ENCODE measurements at places on chromosomes 4 and X. TPM values are rescaled to one million over a fixed set of nuclear protein-coding genes. Genes with fewer than 3 reads are reported as not detected.

TEX11 gene
- total RNA-seq: not detected

GIMD1 gene
- not detected for total RNA-seq

GLRA3 gene
- not detected for total RNA-seq

CFI gene
- total RNA-seq: not detected

CYSLTR1 gene
- total RNA-seq: 0.39 TPM

SPATA18 gene
- not detected for total RNA-seq

P2RY8 gene
- 196 TPM for total RNA-seq
